ENCODE measurements at places on chromosomes 5 and 9.

DNA sequence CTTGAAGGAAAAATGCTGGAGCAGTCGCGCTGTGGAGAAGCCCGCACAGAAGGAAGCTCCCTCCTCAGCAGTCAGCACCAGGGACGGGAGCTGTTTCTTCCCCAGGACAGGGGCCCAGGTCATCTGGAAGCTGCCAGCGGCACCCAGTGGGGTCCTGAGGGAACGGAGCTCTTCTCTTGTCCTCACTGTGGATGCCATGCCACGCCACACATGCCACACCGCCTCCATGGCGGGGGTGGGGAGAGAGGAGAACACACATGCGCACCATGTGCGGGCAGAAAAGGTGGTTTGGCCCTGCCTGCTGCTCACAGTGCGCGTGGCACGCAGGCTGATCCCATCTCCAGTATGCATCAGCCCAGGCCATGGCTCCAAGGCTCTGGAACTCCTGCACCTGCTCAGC is 41.7 kb upstream of the ZNF354B start:
- DNase-seq: no peak

DNA sequence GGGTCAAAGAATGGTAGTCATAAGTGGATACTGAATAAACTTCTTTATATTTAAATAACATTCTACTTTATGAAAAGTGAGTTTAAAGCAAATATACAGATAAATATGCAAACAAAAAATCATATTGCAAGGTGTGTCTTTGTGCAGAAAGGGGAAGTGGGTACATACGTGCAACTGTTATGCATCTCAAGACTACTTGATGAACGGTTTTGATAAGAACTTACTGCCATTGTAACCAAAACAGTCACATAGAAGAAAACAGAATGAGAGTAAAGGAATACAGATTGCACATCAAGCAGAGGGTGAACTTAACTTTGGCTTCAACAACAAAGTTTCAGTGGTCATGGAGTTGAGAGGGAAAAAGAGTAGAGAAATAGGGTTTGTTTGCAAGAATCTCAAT is 9.9 kb downstream of the CAMK4 start:
- DNase-seq: no peak

DNA sequence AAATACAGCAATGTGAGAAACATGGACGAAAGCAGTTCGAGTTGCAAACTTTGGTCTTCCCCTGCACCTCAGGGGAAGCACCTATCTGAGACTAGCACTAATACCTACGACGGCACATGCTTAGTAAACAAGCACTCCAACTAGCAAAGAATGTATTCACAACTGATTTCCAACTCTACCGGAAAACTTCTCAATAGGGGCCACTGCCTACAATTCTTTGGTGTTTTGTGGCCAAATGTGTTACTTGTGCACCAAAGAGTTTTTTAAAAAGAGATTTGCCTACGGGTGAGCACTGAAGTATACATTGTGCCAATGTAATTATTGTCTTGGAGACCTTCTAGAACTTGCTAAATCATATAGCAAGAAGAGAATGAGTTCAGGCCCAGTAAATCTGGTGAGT is 12.2 kb downstream of the ENC1 start:
- no peak for DNase-seq

DNA sequence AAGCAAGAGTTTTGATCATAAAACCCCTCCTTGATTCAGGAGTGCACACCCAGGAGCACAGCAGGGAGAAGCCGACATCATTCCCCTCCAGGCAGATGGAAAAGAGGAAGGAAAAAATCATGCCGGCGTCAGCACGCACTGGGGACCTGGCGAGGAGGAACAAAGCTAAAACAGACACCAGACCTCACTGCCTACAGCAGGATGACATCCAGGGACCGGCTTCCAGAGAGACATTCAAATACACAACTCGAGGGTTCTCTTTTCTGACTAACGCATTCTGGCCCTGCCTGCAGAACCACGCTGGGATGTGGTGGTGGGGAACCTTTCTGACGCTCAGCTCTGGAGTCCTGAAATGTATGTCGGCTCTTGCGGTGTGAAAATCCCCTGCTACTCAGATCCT is 2.7 kb downstream of the UBAC1 start:
- DNase-seq: no peak
